ENCODE measurements at places on chromosomes 12 and 14.

DNA sequence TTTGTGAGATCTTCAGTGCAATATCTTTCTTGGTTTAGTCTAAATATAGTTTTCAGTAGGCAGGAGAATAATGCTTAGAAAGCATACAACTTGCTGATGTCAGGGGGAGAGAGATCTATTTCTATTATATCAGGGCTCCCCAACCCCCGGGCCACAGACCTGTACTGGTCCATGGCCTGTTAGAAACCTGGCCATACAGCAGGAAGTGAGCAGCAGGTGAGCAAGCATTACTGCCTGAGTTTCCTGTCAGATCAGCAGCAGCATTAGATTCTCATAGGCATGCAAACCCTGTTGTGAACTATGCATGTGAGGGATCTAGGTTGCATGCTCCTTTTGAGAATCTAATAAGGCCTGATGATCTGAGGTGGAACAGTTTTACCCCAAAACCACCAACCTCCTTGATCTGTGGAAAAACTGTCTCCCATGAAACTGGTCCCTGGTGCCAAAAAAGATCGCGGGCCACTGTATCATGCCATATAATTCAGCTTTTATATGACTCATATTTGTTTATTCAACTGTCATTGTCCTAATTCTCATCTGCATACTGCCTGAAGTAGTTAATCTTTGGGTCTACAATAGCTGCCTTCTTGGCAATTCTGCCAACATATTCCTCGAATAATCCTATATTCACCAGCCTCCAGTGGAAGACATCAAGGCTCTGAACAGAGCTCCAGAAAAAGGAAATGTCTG lies 163.6 kb upstream of the DYRK2 start:
- no peak for DNase-seq

GRCh38 chr12:101714877-101715444 lies 17.5 kb downstream of the CHPT1 start:
- no peak for DNase-seq

GRCh38 chr12:132772606-132773005 lies 11.0 kb upstream of the ANKLE2 start:
- DNase-seq, result no peak

- DNase-seq, result no peak
Observed at GRCh38 chr12:10753059-10753458, 29.9 kb upstream of the YBX3 start.

DNA sequence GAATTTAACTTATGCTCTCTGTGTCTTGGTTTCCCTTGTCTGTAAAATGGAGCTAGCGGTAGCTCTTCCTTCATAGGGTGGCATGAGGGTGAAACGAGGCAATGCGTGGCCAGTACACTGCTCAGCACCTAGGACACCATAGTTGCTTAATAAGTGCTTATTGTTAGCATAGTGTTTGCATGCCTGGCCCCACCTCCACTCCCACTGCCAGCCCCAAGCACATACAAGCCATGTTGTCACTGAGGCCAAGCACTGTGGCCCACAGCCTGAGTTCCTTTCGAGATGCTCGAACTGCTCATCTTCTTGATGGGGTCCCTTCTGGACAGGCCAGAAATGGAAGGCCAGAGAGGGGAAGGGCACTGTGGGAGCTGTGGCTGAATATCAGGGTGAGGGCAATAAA lies 839 bp downstream of the FICD start:
- DNase-seq, result no peak

DNA sequence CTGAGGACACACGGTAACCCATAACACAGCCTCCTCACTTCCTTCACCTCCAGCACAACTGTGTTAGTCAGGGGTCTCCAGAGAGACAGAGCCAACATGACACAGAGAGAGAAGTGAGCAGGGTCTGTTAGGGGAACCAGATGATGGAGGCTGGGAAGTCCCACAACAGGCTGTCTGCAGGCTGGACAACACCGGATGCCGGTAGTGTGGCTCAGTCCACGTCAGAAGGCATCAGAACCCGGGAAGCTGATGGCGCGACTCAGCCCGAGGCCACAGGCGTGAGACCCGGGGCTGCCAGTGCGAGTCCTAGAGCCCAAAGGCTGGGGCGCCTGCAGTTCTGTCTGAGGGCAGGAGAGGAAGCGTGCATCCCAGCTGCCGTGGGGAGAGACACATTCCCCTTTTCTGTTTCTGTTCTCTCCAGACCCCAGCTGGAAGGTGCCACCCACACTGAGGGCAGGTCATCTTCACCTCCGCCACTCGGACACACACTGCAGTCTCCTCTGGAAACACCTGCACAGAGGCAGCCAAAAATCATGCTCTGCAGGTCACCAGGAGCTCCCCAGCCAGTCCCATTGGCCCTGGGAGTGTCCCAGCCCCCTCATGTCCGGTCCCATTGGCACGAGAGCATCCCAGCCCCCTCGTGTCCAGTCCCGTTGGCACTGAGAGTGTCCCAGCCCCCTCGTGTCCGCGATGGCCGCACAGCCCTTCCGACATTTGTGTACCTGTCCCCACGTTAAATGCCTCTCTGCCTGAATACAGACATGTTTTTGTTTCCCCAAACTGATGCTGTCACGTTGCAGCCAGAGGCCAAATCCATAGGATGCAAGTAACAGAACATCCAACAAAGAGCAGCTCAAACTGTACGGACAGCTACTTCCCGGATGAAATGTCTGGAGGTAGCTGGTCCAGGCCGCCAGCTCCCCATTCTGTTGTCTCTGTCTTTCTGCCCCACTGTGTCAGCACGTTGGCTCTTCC lies 7.9 kb upstream of the FBRSL1 start:
- no peak for DNase-seq

DNA sequence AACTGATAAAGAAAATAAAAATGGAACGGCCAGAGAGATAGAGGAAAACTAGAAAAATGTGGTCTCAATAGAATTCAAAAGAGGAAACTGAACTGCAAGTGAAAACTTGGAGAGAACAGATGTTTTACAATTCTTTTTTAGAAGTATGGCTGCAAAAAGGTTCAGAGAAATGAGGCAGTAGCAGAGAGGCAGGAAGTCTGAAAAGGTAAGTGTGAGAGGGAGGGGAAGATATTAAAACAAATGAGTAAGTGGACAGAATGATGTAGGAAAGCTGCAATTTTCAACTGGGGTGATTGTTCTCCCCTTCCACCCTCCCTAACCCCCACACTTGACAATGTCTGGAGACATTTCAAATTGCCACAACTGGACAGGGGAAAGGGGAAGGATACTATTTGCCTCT lies 12.9 kb downstream of the BTBD7 start:
- no peak for DNase-seq

DNA sequence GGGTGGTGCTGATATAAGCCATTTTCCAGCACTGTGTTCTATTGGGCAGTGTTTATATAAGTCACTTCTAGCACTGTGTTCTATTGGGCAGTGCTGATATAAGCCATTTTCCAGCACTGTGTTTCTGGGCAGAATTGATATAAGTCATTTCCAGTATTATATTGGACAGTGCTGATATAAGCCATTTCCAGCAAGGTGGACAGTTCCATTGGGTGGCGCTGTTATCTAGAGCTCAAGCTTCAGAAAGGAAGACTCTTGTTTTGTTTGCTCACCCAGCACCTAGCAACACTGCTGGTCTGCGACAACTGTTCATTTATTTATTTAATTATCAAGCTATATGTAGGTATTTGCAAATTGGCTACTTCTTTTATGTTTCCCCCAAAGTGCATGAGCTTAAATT lies 690.3 kb downstream of the AACS start:
- DNase-seq, result no peak

- DNase-seq, result no peak
Observed at GRCh38 chr12:52146822-52147366, 44.9 kb downstream of the KRT80 start.

- no peak for DNase-seq
Observed at GRCh38 chr14:74904635-74905503, 18.2 kb downstream of the RPS6KL1 start.

DNA sequence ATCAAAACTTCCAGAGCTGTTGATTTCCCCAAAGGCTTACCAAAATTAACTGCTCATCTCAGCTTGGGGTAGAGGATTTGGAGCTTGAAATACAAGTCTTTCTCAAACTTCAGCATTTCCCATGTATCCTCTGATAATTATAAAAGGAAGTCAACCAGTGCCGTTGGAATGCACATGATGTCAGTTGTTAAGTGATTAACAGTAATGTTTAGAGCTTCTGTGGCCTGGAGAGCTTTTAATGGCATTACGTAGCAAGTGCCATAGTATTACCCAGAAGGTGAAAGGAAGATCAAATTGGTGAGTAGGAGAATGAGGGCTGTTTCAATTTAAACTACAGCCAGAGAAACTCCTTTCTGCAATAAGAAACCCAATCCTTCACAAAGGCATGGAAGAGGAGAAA lies 62.5 kb upstream of the PTPRR start:
- DNase-seq, result no peak

DNA sequence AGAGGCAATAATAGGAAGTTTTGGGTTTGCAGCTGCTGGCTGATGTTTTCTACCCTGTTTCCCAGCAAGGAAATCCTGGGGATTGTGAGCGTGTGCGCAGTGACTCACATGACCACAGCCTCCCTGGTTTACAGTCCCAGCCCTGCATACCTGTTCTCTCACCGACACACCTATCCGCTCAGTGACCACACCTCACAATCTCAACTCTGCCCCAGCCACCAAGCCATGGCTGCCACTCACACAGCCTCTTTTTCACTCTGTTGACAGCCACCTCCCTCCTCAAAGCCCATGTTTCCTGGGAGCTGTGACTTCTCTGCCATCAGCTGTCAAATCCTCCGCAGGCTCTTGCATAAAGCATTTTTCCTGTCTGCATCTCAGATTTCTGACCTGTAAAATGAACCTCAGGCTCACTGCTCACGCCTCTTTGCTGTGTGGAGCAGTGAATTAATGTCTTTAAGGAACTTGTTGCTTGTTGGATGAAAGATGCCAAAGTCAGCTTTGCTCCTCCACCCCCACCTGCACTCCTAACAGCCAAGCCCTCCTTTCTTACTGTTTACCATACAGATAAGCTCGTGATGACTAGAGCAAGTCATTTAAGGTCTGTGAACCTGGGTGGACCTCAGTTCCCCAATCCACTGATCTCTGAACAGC lies 43.5 kb downstream of the B4GALNT3 start:
- no peak for DNase-seq

DNA sequence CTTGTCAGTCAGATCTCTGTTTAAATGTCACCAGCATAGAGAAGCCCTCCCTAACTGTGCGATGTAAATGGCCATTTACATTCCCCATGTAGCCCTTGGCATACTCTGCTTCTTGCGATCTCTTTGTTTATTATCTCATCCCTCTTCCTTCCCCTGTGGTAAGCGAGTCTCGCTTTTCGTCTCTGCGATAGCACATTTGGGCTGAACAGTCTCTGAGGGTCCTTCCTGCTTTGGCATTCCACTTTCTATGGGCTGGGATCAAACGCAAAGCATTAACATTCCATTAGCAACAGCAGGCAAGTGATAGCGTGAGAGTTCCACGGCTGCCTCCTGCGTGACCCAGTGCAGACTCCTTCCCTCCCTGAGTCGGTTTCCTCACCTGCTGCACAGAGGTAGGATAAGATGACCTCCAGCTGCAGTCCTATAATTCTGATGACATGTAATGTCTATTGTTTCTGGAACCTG lies 61.4 kb upstream of the TUNAR start:
- no peak for DNase-seq

DNA sequence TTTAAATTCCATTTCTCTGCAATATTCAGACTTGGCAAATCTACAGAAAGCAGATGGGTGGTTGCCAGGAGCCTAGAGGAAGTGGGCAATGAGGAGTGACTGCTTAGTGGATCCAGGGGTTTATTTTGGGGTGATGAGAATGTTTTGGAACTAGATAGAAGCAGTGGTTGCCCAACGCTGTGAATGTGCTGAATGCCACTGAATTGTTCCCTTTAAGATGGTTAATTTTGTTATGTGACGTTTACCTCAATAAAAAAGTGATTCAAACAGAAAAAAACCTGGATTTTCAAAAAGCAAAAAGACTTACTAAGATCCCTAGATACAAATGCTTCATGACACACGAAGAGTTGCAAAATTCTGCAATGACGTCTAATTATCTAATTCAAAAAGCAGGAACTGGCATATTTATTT lies 34.2 kb downstream of the DAO start:
- peak; percentile 48 for DNase-seq

DNA sequence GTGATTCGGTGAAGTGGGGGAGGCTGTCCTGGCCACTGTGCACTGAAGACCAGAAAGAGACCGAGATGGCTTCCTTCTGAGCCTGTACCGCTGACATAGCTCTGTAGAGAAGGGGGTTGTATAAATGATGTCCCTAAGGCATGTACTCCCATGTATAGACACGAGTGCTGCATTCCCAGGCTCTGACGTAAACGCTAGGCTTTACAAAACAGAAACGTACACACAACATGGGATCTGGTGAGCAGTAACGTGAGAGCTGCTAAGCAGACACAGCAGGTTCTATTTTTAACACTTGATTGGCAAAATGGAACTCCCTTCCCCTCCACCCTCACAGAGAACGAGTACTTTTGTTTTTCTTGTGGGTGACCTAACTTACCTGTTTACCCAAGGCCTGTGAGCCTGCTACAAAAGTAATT lies 35.9 kb downstream of the ACADS start:
- DNase-seq, result peak; percentile 83

DNA sequence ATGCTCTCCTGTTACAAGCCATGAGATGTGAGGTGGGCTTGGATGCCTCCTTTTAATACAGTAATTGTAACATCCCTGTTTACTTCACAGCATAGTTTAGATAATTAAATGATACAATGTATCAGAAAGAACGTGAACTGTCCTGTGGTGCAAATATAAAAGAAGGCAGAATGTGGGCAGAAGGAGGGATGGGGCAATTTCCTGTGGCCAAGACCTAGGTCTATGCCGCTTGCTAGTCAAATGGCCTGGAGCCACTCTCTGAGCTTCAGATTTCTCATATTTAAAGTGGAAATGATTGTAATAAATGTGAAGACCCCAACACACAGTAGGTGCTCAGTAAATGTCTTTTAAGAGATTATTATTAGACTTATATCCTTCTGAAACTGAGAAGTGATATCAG lies 24.0 kb upstream of the EVL start:
- DNase-seq, result no peak

DNA sequence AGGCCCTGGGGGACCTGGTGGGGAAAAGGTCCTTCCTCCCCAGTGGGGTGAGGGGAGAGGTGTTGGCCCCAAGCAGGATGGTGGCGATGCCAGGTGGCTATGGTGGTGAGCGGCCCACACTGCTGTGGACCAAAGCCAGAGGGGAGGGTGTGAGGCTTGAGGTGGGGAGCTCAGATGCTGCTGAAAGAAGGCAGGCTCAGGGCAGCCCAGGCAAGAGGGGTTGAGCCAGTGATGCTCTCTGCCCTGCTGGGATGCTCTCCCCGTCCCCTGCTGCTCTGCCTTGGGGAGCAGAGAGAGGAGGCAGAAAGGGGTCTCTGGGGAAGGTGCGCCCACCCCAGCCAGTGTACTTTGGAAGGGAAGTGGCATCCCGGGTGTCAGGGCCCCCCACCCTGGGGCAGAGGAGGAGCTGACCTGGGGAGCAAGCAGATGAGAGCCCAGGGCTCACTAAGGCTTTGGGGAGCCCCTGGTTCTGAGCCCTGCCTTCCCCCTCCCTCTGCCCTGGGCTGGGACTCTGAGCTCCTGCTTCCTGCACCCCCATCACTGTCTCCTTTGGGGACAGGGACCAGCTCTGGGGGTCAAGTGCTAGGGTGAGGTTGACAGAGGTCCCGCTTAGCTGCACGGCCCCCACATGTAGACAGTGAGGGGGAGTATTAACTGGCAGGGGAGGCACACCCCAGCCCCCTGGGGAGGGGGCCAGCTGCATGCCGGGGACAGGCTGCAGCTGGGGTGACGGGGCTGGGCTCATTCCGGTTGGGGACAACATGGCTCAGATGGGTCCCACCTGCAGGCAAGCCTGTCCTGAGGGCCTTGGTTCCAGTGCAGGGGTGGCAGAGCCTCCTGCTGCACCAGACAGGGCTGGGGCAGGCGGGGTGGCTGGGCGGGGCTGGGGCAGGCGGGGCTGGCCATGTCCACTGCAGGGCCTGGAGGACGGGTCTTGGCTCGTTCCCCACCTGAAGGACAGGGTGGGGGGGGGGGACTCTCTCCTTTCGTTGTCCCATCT lies 124.4 kb downstream of the KIF26A start:
- DNase-seq, result peak; percentile 13
